ENCODE measurements at places on chromosomes 5 and 9.

DNA sequence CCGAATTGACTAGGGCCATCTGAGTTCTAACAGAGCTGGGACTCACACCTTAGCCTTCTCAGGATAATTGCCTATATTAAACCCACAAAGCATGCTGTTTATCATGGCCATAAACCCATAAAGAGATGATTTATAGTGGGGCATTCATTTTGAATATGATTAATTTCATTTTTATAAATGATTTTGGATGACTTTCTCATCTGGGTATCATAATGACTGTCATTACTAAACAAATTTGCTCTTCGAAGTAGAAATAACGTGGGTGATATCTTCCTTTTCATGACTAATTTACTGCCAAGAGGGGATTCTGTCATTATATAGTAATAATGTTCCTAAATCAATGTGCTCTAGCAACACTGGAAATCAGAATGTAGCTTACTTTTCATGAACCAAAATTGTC, 498.2 kb downstream of the CDH12 start:
- H3K27me3 ChIP-seq, result no peaks in the 10 kb centered on the region
- DNase-seq, result no peak
- H3K4me3 ChIP-seq, result no peak overlapping the region
- H3K36me3 ChIP-seq, result no peaks in the 10 kb centered on the region
- no peaks in the 10 kb centered on the region for H3K4me1 ChIP-seq

DNA sequence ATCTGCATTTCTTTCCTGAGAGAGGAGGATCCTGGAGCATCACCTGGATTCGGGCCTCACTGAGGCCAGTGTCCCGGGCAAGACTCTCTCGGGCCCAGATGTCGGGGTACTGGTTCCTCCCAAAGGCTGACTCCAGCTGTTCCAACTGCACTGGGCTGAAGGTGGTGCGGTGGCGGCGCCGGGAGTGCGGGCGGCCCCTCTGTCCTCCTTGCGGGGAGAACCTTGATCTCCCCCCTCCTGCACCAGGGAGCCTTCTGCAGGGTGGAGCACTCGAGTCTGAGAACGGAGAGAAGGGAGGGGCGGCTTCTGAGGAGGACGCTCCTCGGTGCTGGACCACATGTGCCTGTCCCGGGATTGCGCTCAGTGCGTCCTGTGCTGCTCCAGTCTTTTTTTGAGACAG, 2.0 kb downstream of the PROP1 start:
- no peak overlapping the region for H3K27ac ChIP-seq
- DNase-seq, result no peak
- no peaks in the 10 kb centered on the region for H3K4me1 ChIP-seq
- no peaks in the 10 kb centered on the region for H3K36me3 ChIP-seq

GRCh38 chr9:133359399-133360175, 3.2 kb downstream of the SURF2 start:
- DNase-seq, result no peak
- peaks cover 47% of the 10 kb centered on the region for H3K36me3 ChIP-seq
- no peaks in the 10 kb centered on the region for H3K27me3 ChIP-seq
- H3K27ac ChIP-seq, result peak overlapping the region; percentile 87

GRCh38 chr9:105405514-105406131, 42.2 kb upstream of the FSD1L start:
- peak; percentile 22 for DNase-seq
- peak overlapping the region; percentile 72 for H3K27ac ChIP-seq
- H3K36me3 ChIP-seq, result peaks cover 7% of the 10 kb centered on the region
- peaks cover 70% of the 10 kb centered on the region for H3K27me3 ChIP-seq
- H3K4me1 ChIP-seq, result peaks cover 34% of the 10 kb centered on the region
- H3K4me3 ChIP-seq, result peak overlapping the region; percentile 63

DNA sequence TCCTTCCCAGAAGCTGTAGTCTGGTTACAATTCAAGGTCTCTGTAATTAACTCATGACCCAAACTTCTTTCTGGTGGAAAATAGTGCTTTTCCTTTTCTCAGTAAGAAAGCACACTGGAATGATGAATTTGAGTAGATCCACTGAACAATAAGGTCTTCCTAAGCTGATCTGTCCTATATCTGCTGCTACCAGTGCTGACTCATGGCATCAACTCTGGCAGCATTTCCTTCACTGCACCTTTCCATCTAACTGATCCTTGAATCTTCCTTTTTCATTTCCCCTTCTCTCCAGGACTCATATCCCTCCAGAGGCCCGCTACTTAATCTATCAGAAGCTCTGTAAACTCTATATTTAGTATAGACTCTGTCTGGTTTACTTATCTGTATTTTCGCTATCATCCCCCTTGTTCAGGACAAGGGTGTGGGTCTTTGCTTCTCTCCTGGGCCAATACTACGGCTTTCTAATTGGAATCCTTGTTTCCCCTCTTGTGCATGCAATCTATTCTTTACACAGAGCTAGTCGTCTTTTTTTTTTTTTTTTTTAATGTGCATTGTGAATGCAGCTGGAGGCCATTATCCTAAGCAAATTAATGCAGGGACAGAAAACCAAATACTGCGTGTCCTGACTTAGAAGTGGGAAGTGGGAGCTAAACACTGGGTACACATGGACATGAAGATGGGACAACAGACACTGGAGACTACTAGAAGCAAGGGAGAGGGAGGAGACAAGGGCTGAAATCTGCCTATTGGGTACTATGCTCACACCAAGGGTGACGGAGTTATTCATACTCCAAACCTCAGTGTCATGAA, 192.2 kb upstream of the RPS23 start:
- H3K4me1 ChIP-seq, result no peaks in the 10 kb centered on the region
- H3K27me3 ChIP-seq, result no peaks in the 10 kb centered on the region
- no peak for DNase-seq

GRCh38 chr5:103646698-103647614, 84.4 kb upstream of the NUDT12 start:
- H3K4me1 ChIP-seq, result no peaks in the 10 kb centered on the region
- DNase-seq, result no peak
- H3K4me3 ChIP-seq, result no peak overlapping the region
- H3K27ac ChIP-seq, result no peak overlapping the region
- no peaks in the 10 kb centered on the region for H3K27me3 ChIP-seq

- no peak overlapping the region for H3K27ac ChIP-seq
- H3K36me3 ChIP-seq, result peaks cover 2% of the 10 kb centered on the region
- H3K4me3 ChIP-seq, result no peak overlapping the region
- H3K27me3 ChIP-seq, result no peaks in the 10 kb centered on the region
- H3K4me1 ChIP-seq, result no peaks in the 10 kb centered on the region
Observed at GRCh38 chr9:22241611-22242010, 205.0 kb upstream of the DMRTA1 start.

DNA sequence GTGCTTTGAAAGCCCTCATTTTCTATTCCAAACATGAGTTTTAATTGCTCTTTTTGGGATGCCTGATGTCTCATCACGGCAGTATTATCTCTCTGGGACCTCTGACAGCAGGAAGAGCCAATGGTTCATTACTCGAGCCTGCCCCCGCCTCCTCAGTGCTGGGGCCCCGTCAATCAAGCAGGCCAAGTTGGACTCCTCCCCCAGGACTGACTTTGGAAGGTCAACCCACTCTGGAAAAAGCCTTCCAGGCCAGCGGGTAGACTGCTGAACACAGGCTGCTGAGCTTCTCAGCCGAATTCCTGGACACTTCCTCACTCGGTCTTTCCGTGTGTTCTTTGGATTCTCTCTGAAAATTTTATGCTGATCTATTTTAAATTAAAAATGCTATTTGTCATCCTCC, 9.5 kb upstream of the BARHL1 start:
- H3K27ac ChIP-seq, result no peak overlapping the region
- peaks cover 76% of the 10 kb centered on the region for H3K27me3 ChIP-seq
- no peak for DNase-seq
- no peaks in the 10 kb centered on the region for H3K36me3 ChIP-seq

DNA sequence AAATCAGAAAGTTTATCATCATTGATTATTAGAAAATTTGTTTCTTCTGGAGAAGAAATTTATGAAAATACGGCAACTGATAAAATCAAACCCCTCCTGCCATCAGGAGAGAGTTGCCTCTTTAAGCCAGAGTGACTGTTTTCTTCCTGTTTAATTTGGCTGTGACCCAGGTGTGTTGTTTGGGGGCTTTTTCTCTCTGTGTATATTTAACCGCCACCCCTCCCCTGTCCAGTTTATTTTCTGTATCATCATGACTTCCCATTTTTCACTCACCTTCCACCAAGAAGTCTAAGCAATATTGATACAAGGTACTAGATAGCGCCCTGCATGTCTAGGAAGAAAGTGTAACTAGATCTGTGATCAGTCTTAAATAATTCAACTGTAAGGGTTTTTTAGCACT, 50.1 kb downstream of the FAM78A start:
- no peak overlapping the region for H3K27ac ChIP-seq
- no peak overlapping the region for H3K4me3 ChIP-seq
- peaks cover 6% of the 10 kb centered on the region for H3K4me1 ChIP-seq

- no peak overlapping the region for H3K4me3 ChIP-seq
- H3K4me1 ChIP-seq, result no peaks in the 10 kb centered on the region
- no peak overlapping the region for H3K27ac ChIP-seq
Observed at GRCh38 chr5:134255418-134256150, 29.7 kb upstream of the PPP2CA start.

- H3K4me1 ChIP-seq, result no peaks in the 10 kb centered on the region
- H3K27me3 ChIP-seq, result no peaks in the 10 kb centered on the region
- H3K4me3 ChIP-seq, result no peak overlapping the region
- no peak overlapping the region for H3K27ac ChIP-seq
- no peak for DNase-seq
- no peaks in the 10 kb centered on the region for H3K36me3 ChIP-seq
Observed at GRCh38 chr9:119689879-119690278, 320.6 kb upstream of the BRINP1 start.

DNA sequence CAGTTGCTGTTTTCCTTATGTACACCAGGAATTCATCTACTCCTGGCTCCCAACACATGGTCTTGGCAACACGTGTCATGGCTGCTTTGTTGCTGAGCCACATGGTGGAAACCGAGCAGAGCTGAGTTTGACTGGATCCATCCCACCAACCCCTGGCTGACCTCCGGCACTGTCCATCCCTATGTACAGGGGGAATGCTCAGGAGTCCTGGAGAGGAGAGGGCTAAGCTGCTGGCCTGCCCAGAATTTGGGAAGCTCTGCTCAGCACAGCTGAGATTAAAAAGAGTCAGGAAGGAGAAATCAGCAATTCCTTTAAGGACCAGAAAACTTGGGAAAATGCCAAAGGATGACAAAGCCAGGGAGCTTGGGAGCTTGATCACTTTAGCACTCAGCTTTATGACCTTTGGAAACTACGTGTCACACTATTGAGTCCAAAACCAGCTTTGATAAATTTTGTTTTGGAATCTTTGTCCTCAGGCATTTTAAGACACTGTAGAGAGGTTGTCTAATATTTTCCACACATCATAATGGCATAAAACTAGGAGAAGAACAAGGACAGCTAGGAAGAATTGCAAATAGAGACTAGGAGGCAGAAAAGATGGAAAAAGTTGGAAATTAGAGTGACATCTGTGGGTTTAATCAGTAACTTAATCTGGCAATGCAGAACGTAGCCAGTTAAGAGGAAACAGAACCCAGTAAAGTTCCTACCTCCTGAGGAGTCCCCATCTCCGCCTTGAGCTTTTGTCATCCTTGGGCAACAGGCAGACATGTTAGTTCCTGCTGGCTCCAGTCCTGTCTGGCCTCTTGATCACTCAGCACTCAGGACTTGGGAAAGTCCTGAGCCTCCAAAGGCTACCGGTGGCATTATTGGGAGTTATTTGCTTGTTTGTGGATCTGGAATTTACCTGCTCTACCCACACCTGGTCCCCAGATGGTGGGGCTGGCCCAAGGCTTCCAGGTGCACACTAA, 62.5 kb upstream of the PLPP1 start:
- peaks cover 6% of the 10 kb centered on the region for H3K4me1 ChIP-seq
- no peak overlapping the region for H3K27ac ChIP-seq
- H3K36me3 ChIP-seq, result peaks cover 3% of the 10 kb centered on the region
- no peak overlapping the region for H3K4me3 ChIP-seq
- peaks cover 26% of the 10 kb centered on the region for H3K27me3 ChIP-seq

- no peak overlapping the region for H3K4me3 ChIP-seq
- no peaks in the 10 kb centered on the region for H3K36me3 ChIP-seq
- peaks cover 12% of the 10 kb centered on the region for H3K4me1 ChIP-seq
- no peak overlapping the region for H3K27ac ChIP-seq
- no peak for DNase-seq
- peaks cover 33% of the 10 kb centered on the region for H3K27me3 ChIP-seq
Observed at GRCh38 chr5:132298298-132299212, 4.4 kb downstream of the SLC22A4 start.

- no peaks in the 10 kb centered on the region for H3K36me3 ChIP-seq
- H3K27ac ChIP-seq, result no peak overlapping the region
- peak; percentile 8 for DNase-seq
- H3K4me1 ChIP-seq, result no peaks in the 10 kb centered on the region
- peaks cover 36% of the 10 kb centered on the region for H3K27me3 ChIP-seq
Observed at GRCh38 chr9:134593286-134594077, 48.1 kb upstream of the COL5A1 start.

DNA sequence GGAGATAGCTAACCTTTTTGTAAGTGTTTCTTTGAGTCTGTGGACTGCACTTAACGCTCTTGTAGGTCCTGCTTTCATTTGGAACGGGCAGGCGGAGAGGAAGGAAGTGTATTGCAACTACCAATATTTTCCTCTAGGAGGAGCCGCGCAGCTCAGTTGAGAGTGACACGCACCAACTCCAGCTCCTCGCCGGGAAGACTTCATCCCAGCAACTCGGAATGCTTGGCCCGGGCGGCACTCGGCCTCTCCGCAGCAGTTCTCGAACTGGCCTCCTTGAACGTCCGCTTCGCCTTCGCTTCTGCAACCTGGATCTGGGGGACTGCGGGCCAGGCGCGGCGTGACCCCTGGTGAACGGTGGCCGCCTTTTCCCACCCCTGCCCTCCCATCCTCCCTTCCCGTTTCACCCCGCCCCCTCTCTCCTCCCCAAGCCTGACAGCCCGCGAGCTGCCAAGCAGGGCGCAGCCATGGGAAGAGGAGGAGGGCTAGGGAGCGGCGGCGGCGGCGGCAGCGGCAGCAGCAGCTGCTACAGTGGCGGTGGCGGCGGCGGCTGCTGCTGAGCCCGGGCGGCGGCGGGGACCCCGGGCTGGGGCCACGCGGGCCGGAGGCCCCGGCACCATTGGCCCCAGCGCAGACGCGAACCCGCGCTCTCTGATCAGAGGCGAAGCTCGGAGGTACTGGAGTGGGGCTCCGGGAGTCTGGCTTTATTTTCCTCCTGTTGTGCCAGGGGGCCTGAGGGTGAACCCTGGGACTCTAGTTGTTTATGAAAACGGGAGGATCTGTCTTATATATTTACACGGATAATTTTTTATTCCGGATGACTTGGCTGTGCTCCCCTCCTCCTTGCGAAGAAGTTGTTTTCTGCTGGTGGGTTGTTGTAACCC, at the start of gene GHR:
TSS of gene GHR (plus strand) at position 155 of the 881 bp plus-strand sequence. CDS start 142,436 bp downstream, outside the sequence.
- no peaks in the 10 kb centered on the region for H3K4me1 ChIP-seq
- peaks cover 32% of the 10 kb centered on the region for H3K27me3 ChIP-seq
- no peaks in the 10 kb centered on the region for H3K36me3 ChIP-seq

GRCh38 chr5:53358794-53359193, 121.6 kb upstream of the FST start:
- peaks cover 13% of the 10 kb centered on the region for H3K27me3 ChIP-seq
- no peaks in the 10 kb centered on the region for H3K4me1 ChIP-seq
- H3K4me3 ChIP-seq, result no peak overlapping the region
- no peaks in the 10 kb centered on the region for H3K36me3 ChIP-seq
- no peak overlapping the region for H3K27ac ChIP-seq

- H3K4me3 ChIP-seq, result no peak overlapping the region
- no peaks in the 10 kb centered on the region for H3K4me1 ChIP-seq
- H3K27ac ChIP-seq, result no peak overlapping the region
- no peaks in the 10 kb centered on the region for H3K36me3 ChIP-seq
Observed at GRCh38 chr9:27379311-27380251, 82.6 kb upstream of the EQTN start.
